CD4-positive, alpha-beta memory T cell (primary cell): ENCODE measurements at places on chromosomes 2 and 18.

GRCh38 chr18:2354292-2354691, 217.0 kb downstream of the METTL4 start:
- DNase-seq = no peak

DNA sequence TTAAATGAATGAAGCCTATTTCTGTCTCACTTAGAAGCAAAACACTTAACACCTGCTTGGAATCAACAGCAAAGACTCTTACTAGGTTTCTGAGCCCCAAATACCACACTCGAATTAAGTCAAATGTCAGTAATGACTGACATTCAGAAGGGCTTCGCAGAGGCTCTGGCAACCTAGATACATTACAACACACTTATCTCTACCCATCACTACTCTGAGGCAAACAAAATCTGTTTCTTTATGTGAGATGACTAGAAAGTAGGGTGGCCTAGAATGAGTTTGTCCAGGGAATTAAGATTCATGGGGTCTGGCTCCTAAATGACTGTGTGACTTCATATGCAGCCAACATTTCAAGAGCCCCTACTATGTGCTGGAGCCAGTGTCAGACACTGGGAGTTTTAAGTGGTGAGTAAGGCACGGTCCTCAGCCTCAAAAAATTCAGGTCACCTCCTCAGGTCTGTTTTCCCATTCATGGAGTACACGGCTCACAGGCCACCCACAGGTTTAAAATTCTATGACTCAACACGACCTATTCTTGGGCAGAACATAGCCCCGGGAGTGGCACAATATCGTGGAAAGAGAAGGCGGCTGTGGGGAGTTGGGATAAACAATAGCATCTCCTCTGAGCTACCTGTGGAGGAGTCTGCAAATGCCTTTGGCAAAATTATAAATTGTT, 150.3 kb upstream of the ZFP36L2 start:
- DNase-seq = no peak

DNA sequence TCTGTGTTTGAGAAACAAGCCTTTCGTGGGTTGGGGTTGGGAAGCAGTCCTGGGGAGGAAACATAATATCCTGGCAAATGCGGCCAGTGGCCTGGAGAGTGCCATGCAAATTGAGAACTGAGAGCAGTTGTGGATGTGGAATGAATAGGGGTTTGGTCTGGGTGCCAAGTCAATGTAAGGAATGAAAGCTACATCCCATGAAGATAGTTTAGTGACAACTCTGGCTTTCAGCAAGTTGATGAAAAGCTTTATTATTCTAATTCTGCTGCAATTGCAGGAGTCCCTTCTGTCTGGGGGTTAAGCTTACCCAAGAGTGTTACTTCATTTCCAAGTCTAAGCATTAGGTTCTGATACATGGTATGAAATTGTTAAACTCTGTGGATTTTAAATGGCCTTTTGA, 771.6 kb downstream of the DPP10 start:
- no peak for DNase-seq

GRCh38 chr18:52190195-52190594, 149.8 kb upstream of the DCC start:
- DNase-seq = no peak
